Aorta (tissue), 5 donors: ENCODE measurements at places on chromosomes 13 and 19. TPM values are rescaled to one million over a fixed set of nuclear protein-coding genes. Genes with fewer than 3 reads are reported as not detected.

WDR83 gene
- polyA plus RNA-seq, result 9.4 TPM

IGFL2 gene
- polyA plus RNA-seq, result not detected

FCAR gene
- polyA plus RNA-seq, result not detected

GAPDHS gene
- polyA plus RNA-seq, result not detected

SNRPA gene
- polyA plus RNA-seq, result 49.1 TPM

SLC7A1 gene
- polyA plus RNA-seq, result 4.0 TPM

ADGRE3 gene
- polyA plus RNA-seq, result not detected

SLC10A2 gene
- polyA plus RNA-seq, result not detected

SUGP1 gene
- polyA plus RNA-seq, result 58.4 TPM
